ENCODE measurements at places on chromosomes 12 and 14.

DNA sequence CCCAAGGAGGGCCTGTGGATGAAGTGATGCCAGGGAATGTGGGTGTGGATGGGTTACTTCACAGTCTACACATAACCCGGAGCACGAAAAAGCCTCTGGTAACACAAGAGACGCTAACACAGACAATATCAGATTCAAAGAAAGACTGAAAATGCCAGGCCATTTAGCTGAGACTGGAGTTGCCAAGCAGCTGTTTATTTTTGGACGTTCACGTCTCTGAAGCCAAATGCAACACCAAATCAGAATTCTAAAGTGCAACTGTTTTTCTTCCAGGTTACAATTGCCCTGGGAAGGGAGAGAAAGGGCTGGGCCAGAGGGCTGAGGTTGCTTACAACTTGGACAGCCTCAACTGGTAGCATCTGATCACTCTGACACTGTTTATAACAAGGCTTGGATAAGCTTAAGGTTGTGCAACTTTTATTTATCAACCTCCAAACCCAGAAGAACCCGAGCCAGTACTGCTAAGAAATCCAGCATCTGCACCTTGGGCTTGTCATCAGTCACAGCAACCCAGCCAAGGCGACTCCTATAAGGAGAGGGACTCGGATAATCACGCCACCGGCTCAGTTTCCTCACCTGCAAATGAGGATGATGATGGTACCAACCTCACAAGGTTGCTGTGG is 24.8 kb downstream of the NUAK1 start:
- no peak for DNase-seq

- no peak for DNase-seq
Measured at GRCh38 chr12:63857771-63858670, 13.5 kb downstream of the SRGAP1 start.

- DNase-seq = peak; percentile 85
Measured at GRCh38 chr12:120725659-120726509, at the start of gene ACADS. TSS of gene ACADS (plus strand) at chr12:120725826. CDS start at chr12:120725886, 60 bp downstream.

DNA sequence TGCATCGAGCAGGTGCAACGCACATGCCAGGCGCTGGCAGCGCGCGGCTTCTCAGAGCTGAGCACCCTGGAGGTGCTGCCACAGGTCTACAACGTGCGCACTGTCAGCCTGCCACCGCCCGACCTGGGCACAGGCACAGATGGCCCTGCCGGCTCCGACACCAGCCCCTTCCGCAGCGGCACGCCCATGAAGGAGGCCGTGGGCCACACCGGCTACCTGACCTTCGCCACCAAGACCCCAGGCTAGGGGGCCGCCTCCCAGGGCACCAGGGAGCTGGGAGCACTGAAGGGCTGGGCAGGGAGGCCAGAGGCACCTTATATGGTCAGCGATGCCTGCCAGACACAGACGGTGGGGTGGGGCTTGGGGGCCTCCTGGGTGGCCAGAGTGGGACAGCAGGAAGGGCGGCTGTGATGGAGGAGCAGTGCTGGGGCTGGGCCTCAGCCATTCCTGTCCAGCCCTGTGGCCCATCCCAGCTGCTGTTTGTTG is 5.6 kb downstream of the TRMT61A start:
- DNase-seq = no peak

DNA sequence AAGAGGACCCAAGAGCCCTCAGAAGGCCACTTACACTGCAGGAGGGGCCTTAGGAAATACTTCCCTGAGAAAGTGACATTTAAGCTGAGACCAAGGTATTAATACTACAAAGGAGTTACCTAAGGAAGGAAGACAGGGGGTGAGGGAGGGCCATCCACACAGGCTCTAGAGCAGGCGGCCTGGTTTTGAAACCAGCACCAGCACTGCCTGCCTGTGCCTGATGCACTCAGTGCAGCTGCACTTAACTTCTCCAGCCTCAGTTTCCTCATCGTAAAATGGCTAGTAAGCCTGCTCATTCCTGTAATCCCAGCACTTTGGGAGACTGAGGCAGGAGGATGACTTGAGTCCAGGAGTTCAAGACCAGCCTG is 45.5 kb upstream of the PLEKHG6 start:
- no peak for DNase-seq

DNA sequence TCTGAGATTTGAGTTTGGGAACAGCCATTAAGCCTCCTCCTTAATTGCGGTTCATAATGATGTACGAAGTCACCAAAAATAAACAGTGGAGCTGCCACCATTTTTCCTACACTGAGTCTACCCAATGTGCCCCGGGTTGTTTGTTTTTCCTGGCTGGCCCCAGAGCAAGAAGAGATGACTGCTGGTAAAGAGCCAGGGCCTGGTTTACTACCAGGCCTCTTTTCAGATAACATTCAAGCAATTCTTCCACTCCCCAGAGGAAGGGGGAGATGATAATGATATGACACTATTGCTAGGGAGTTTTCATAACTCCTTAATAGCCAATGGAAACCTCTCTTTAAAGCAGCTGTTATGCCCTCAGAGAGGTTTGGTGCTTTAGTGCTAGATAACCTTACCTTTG is 42.3 kb downstream of the BRAP start:
- no peak for DNase-seq

- DNase-seq = no peak
Measured at GRCh38 chr14:80933282-80933681, 8.3 kb downstream of the CEP128 start.

GRCh38 chr14:23294734-23295561 is 7.7 kb downstream of the PPP1R3E start:
- peak; percentile 34 for DNase-seq

DNA sequence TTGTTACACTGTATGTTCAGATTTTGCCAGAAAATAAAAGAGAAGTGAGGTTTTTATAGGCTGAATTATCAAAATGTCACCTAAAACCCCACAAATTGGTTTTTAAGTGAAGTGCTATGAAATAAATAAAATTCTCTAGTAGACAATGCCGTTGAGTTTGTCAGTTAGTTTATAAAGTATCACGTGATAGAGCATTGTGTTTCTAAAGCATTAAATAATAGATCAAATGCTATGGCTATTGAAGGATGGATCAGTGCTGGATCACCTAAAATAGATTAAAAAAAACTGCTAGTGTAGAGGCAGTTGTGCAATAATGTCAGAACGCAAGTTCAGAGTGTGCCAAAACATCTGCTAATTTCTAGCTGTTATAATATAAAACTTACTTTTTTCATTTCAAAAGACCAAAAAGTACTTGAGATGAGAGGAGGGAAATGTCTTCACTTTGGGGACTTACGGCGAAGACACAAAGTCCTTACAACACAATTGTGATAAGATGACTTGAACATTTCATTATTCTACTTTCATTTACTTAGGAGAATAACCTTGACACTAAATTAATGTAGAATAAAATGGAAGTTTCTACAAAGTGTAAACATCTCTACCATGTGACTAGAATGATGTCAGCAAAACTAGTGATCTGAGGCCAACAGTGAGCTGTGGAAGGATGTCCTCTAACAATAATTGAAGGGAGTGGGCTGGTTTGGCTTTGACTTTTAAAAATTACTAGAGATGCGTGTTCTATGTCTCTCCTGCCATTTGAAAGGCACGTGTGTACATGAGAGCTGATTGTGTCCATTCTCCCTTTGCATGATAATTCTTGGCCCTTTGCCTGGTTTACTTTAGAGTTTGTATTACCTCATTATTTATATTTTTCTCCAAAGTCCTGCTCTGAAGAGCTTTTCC is 154.4 kb upstream of the PDE3A start:
- DNase-seq = no peak

- no peak for DNase-seq
Measured at GRCh38 chr12:76810671-76811419, 46.9 kb downstream of the ZDHHC17 start.

GRCh38 chr12:105335856-105336255 is 5.4 kb downstream of the C12orf75 start:
- DNase-seq = no peak

- DNase-seq = no peak
Measured at GRCh38 chr14:103107941-103108748, 13.6 kb downstream of the EXOC3L4 start.

- DNase-seq = no peak
Measured at GRCh38 chr12:58629376-58629775, 290.9 kb downstream of the LRIG3 start.

GRCh38 chr12:51683763-51684357 is 92.8 kb downstream of the SCN8A start:
- DNase-seq = no peak

DNA sequence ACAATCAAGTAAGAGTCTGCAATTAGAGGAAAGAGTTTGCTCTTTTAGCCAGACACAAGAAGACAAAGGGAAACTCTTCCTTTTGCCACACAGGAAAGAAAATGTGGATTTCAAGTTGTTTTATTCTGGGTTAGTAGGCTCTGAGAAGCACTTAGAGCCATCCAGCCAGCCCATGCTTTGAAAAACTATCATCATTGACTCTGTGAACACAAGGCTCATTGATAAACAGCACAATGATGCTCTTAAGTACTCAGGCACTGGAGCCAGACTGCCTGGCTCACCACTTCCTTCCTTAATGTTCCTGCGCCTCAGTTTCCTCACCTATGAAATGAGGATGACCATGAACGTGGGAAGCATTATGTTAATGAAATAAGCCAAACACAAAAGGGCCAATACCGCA is 150.2 kb upstream of the EEA1 start:
- no peak for DNase-seq

DNA sequence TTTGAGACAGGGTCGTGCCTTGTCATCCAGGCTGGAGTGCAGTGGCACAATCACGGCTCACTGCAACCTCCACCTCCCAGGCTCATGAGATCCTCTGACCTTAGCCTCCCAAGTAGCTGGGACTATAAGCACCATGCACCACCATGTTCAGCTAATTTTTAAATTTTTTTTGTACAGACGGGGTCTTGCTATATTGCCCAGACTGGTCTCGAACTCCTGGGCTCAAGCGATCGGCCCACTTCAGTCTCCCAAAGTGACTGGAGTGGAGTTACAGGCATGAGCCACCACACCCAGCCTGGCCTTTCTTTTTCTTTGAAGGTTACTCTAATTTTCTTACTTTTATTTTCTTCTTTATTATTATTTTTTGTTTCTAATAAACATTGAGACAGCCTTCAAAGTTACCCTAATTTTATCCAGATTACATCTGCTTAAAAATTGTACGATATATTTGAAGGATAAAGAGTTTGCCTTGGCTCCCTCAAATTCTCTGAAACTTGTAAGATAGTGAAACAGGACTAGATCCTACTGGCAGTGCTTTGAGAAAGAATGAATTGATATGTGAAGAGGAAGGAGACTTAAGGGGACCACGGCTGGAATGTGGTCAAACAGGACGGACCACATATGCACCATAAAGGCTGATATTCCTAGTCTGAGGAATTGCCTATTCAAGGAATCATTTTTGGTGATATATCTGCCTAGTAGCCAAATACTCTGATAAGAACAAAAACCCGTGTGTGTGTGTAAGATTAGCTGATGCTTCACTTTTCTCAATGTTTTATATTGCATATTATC is 14.1 kb upstream of the SINHCAF start:
- no peak for DNase-seq

DNA sequence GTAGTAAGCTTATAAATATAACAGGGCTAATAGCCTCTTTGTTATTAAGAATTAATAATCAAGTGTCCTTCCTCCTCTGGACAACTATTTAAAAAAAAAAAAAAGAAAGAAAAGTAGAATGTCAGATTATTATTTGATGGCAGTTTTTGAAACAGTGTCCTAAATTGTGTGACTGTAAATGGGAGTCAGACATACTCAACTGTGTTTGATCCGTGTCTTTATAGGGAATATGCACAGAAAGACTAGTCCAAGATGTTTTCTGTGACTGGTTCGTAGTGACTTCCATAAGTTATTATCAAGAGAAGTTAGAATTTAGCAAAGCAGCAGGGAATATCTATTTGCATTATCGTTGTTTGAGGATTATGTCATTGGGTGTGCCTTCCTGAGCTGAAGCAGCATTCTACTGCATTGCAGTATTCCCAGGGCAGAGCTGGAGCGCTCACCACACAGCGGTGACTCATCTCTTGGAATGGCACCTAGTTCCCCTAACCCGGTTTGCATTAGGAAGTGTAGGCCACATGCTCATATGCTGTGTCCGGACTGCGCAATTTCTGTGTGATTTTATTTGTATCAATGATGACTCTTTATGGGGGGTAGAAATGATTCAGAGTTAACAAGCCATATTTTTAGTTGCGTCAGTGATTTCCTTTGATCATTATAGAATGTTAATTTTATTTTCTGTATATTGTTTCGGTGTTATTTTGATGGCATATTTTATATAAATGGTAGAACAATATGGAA is 7.9 kb downstream of the DYNC1H1 start:
- DNase-seq = no peak

DNA sequence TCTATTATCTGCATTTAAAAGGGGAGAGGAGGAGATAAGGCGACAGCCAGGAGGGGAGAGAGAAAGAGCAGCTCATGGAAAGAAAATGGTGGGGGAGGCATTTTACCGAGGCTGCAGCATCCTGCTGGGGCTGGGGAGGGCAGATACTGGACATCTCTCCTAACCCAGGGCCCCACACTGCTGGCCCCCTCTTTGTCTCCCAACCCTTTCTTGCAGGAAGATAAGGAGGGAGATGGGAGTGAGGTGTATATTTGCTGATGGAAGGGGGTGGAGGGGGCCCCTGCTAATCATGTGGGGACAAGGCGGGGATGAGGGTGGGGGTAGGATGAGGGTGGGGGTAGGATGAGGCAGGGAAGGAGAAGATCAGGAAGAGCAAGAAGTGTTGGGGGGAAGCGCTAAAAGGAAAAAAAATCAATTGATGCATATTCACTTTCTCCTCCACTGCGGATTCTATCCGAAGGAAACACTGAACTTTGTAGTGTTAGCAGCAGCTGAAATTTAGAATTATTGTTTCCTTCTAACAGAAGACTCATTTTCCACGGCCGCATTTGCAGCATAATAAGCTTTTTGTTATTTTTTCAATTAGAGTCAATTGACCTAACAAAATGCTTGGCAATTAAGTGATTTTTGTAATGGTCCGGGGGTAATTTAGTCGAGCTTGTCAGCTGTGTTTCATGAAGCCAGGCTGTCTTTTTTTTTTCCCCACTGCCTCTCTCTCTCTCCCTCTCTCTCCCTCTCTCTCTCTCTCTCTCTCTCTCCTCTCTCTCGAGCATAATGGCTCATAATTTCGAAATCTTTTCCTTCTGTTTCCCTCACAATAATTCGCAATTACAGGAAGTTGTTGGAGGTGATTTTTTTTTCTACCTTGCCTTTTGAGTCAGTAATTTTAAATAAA is 1134.6 kb downstream of the BCL11B start:
- no peak for DNase-seq

- DNase-seq = no peak
Measured at GRCh38 chr12:88934163-88934747, 354.0 kb upstream of the KITLG start.

- no peak for DNase-seq
Measured at GRCh38 chr12:106275458-106275857, 27.1 kb upstream of the TCP11L2 start.

DNA sequence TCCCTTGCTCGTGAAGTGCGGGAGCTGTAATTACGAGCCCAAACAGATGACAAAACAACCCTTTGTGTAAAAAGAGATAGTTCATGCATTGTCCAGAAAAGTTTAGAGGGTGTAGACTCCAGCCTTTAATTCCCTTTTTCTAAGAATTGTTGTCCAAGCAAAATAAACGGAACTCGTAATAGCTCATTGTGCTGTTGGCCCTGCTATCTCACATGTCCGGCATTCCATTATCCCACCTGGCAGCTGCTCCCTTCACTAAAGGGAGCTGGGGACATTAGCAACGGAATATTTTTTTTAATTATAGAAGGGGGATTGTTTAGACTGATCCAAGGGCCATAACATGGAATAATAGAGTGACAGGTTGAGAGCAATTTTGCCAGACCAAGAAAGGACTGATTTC is 277.5 kb upstream of the TBX3 start:
- no peak for DNase-seq

- DNase-seq = no peak
Measured at GRCh38 chr12:51087818-51088217, 4.4 kb upstream of the CSRNP2 start.

- no peak for DNase-seq
Measured at GRCh38 chr12:82651489-82651888, 35.2 kb upstream of the TMTC2 start.
